ENCODE measurements at places on chromosomes 16 and 17.

- DNase-seq: no peak
Observed at GRCh38 chr17:8287651-8288335, 677 bp upstream of the RANGRF start.

- DNase-seq: peak; percentile 18
Observed at GRCh38 chr16:11964761-11965551, at the start of gene TNFRSF17. Gene TNFRSF17, plus strand, starts transcription at chr16:11965210. Its CDS starts 115 bp downstream, at chr16:11965325.

GRCh38 chr17:49193513-49194296 is 16.7 kb downstream of the GNGT2 start:
- peak; percentile 95 for DNase-seq

GRCh38 chr17:75525806-75526554 is 483 bp downstream of the LLGL2 start:
- DNase-seq: peak; percentile 65

GRCh38 chr17:76725580-76726230 is 701 bp downstream of the JMJD6 start:
- DNase-seq: peak; percentile 79
